Fibroblast of lung (primary cell): ENCODE measurements at places on chromosomes 16 and 17. TPM values are rescaled to one million over a fixed set of nuclear protein-coding genes. Genes with fewer than 3 reads are reported as not detected.
A peak's percentile ranks its signal among the peaks of the same experiment; 100 is the strongest.

Gene ALOX12
- 0.17 and 0.26 TPM in 2 replicates for total RNA-seq

DNA sequence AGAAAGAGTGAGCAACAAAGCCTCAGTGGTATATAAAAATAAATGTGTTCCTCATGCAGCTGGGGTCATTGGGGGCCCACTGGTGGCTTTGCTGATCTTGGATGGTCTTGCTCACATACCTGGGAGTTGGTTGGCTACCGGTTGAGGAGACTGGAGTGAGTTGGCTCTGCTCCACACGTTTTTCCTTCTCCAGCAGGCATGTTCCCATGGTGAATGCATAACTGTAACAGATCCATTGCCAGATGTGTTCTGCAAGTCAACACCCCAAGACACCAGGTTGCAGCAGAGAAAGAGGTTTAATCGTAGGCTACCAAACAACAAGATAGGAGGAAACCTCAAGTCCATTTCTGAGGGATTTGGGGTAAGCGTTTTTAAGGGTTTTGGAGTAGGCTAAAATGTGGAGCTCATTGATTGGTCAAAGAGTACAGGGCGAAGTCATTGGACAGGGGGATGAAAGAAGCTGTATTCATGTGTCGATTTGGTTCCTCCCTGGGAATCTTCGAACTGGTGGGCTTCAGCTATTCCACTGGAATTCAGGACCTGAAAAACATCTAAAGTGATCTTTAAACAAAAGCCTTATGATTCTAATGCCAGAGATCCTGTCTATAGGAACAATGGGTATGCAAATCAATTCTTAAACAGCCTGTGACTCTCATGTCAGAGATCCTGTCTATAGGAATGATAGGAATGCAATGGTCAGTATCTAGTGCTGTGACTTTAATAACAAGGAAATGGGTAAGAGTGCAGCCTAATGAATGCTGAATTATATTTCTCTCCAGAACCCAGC lies 467.5 kb upstream of the C16orf82 start:
- no peak overlapping the region for H3K4me3 ChIP-seq
- no peak overlapping the region for H3K27ac ChIP-seq
- no peaks in the 10 kb centered on the region for H3K4me1 ChIP-seq
- no peaks in the 10 kb centered on the region for H3K27me3 ChIP-seq

GRCh38 chr17:57834146-57834741 lies 15.6 kb downstream of the MRPS23 start:
- peak; percentile 34 for DNase-seq
- H3K27me3 ChIP-seq, result no peaks in the 10 kb centered on the region
- H3K27ac ChIP-seq, result no peak overlapping the region
- no peak overlapping the region for H3K4me3 ChIP-seq

- H3K36me3 ChIP-seq, result no peaks in the 10 kb centered on the region
- no peak overlapping the region for H3K4me3 ChIP-seq
- H3K27ac ChIP-seq, result no peak overlapping the region
- H3K27me3 ChIP-seq, result no peaks in the 10 kb centered on the region
Measured at GRCh38 chr17:50258647-50259476, 15.4 kb upstream of the TMEM92 start.

Gene TBC1D3G
- not detected in 2 replicates for total RNA-seq

DNA sequence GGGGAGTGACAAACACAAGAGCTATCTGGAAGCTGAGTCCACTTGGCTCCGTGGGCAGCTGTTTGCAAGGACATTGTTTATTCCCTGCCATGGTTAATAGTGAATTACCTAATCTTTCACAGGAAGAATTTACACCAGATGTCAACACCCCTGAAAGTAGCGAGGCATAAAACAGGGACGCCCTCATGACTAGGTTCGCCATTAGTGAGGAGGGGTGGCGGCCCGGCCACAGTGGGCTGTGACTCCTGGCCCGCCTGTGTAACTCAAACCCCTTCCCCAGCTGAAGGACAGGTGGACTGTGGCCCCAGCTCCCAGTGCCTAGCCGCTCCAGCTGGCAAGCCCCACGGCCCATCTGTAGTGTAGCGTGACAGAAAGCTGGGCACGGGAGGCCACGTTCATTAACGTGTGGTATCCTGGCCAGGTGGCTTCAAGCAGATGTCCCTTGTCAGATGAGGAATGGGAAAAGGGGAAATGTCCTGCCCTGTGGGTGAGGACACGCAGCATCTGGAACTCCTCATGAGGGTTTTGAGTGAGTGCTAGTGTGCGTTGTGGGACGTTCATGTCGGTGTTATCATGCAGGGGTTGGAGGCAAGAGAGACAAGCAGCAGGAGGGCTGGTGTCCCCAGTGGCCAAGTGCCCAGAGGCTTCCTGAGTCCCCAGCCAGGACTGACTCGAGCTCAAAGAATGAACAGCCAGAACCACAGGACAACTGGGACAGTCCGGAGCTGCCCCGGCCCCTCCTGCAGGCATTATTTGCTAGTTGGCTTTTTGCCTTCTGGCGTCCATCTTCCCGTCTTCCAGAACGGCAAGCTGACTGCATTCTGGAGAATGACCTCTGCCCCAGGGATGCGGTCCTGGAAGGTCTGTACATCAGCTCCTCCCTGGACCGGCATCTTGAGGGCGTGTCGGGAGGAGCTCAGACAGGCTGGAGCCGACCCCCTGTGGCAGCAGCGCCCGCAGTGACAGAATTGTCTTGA lies 19.2 kb downstream of the KDM8 start:
- peak; percentile 42 for DNase-seq
- H3K27ac ChIP-seq, result peak overlapping the region; percentile 86
- H3K36me3 ChIP-seq, result peaks cover 10% of the 10 kb centered on the region
- H3K4me1 ChIP-seq, result peaks cover 19% of the 10 kb centered on the region
- no peaks in the 10 kb centered on the region for H3K27me3 ChIP-seq
- no peak overlapping the region for H3K4me3 ChIP-seq

Gene TRPV3
- total RNA-seq, result 0.77 and 0.99 TPM in 2 replicates
